ENCODE measurements at places on chromosomes 3 and 15. TPM values are rescaled to one million over a fixed set of nuclear protein-coding genes. Genes with fewer than 3 reads are reported as not detected.

The ZNF660 gene
- total RNA-seq: not detected

The HESX1 gene
- total RNA-seq: 0.33 TPM

The RASSF1 gene
- 20.9 TPM for total RNA-seq

The NBEAL2 gene
- 72.6 TPM for total RNA-seq

The GPR62 gene
- total RNA-seq: not detected

The TICRR gene
- 13.6 TPM for total RNA-seq

The STARD9 gene
- 1.7 TPM for total RNA-seq

The MUSTN1 gene
- total RNA-seq: not detected

The NANOGP8 gene
- not detected for total RNA-seq

The SNX22 gene
- total RNA-seq: 0.90 TPM

The CDHR4 gene
- total RNA-seq: 0.44 TPM

The SLC7A14 gene
- total RNA-seq: not detected

The RLBP1 gene
- not detected for total RNA-seq

The TM6SF1 gene
- total RNA-seq: not detected

The CPNE9 gene
- total RNA-seq: 0.14 TPM

The C3orf49 gene
- total RNA-seq: not detected

The TERC gene
- 0.35 TPM for total RNA-seq

The ATP13A4 gene
- total RNA-seq: 0.06 TPM

The GMPPB gene
- total RNA-seq: 22.0 TPM

The MGLL gene
- total RNA-seq: 63.3 TPM

The CSPG5 gene
- total RNA-seq: 1.4 TPM

The TMEM207 gene
- not detected for total RNA-seq

The GXYLT2 gene
- total RNA-seq: 1.6 TPM

The CFAP161 gene
- not detected for total RNA-seq

The LYZL4 gene
- not detected for total RNA-seq

The GOLGA6D gene
- total RNA-seq: 0.03 TPM

The GOLGA8B gene
- 18.3 TPM for total RNA-seq

The CACNA2D2 gene
- total RNA-seq: 0.51 TPM

The SENP8 gene
- 1.8 TPM for total RNA-seq

The EPHB1 gene
- not detected for total RNA-seq

The EHD4 gene
- 10.5 TPM for total RNA-seq

The CTSH gene
- total RNA-seq: 46.3 TPM

The MUC20 gene
- total RNA-seq: 0.73 TPM

The GNAT1 gene
- total RNA-seq: not detected

The RHOV gene
- 6.0 TPM for total RNA-seq

The DNAJA4 gene
- total RNA-seq: not detected

The HIGD2B gene
- total RNA-seq: not detected

The FAM43A gene
- total RNA-seq: 8.9 TPM

The TBC1D23 gene
- 14.3 TPM for total RNA-seq

The GRIP2 gene
- 1.9 TPM for total RNA-seq

The CHAC1 gene
- 9.5 TPM for total RNA-seq

The USP19 gene
- total RNA-seq: 26.5 TPM

The LSAMP gene
- total RNA-seq: 0.18 TPM
